ENCODE measurements at places on chromosomes 1 and 21.
A peak's percentile ranks its signal among the peaks of the same experiment; 100 is the strongest.

GRCh38 chr1:48248356-48248755 is 25.8 kb downstream of the SLC5A9 start:
- no peaks in the 10 kb centered on the region for H3K4me1 ChIP-seq
- H3K4me3 ChIP-seq, result no peak overlapping the region
- H3K27me3 ChIP-seq, result no peaks in the 10 kb centered on the region
- no peak for DNase-seq
- H3K27ac ChIP-seq, result no peak overlapping the region

GRCh38 chr1:172095846-172096245 is 254.5 kb downstream of the DNM3 start:
- no peak overlapping the region for H3K4me3 ChIP-seq
- no peak for DNase-seq
- no peaks in the 10 kb centered on the region for H3K36me3 ChIP-seq
- no peaks in the 10 kb centered on the region for H3K4me1 ChIP-seq
- no peaks in the 10 kb centered on the region for H3K27me3 ChIP-seq

- H3K4me1 ChIP-seq, result peaks cover 2% of the 10 kb centered on the region
- H3K36me3 ChIP-seq, result no peaks in the 10 kb centered on the region
- DNase-seq, result no peak
Observed at GRCh38 chr1:245812278-245812677, 657.5 kb downstream of the KIF26B start.

DNA sequence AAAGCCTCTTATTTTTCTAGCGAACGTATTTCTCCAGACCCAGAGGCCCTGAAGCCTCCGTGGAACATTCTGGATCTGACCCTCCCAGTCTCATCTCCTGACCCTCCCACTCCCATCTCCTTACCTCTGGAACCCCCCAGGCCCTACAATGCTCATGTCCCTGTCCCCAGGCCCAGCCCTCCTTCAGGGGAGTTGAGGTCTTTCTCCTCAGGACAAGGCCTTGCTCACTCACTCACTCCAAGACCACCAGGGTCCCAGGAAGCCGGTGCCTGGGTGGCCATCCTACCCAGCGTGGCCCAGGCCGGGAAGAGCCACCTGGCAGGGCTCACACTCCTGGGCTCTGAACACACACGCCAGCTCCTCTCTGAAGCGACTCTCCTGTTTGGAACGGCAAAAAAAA is 68.7 kb downstream of the ALPL start:
- no peak overlapping the region for H3K4me3 ChIP-seq
- no peaks in the 10 kb centered on the region for H3K36me3 ChIP-seq
- DNase-seq, result no peak

DNA sequence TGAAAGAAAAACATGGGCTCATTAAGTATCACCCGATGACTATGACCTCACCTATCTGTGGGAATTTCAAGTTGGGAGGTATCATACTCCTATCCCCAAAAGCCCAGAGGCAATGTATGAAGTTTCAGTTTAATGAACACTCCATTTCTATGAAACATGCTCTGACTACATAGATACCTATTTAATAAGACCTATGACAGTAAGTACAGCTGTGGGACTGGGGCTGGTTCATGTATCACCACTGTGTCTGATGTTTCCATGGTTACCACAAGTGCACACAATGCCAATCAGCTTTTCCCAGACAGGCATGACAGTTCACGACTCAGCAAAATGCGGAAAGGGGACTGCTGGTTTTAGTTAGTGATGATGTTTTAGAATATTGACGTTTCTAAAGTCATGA is 167.7 kb downstream of the SIPA1L2 start:
- H3K4me3 ChIP-seq, result no peak overlapping the region
- H3K36me3 ChIP-seq, result peaks cover 24% of the 10 kb centered on the region
- no peaks in the 10 kb centered on the region for H3K27me3 ChIP-seq

GRCh38 chr1:203127666-203128430 is at the start of gene ADORA1:
Gene ADORA1 (plus strand): TSS chr1:203127726. CDS start chr1:203128842, 1,116 bp downstream.
- DNase-seq, result peak; percentile 74
- H3K4me1 ChIP-seq, result peaks cover 58% of the 10 kb centered on the region
- peak within 1 kb of the TSS; percentile 73 for H3K4me3 ChIP-seq
- H3K36me3 ChIP-seq, result peaks cover 18% of the 10 kb centered on the region
- H3K27me3 ChIP-seq, result peaks cover 31% of the 10 kb centered on the region

GRCh38 chr1:231721436-231721835 is 94.8 kb downstream of the DISC1 start:
- no peak overlapping the region for H3K27ac ChIP-seq
- no peaks in the 10 kb centered on the region for H3K27me3 ChIP-seq
- H3K36me3 ChIP-seq, result no peaks in the 10 kb centered on the region

- no peak for DNase-seq
- no peaks in the 10 kb centered on the region for H3K4me1 ChIP-seq
- H3K36me3 ChIP-seq, result no peaks in the 10 kb centered on the region
- H3K27me3 ChIP-seq, result no peaks in the 10 kb centered on the region
- no peak overlapping the region for H3K27ac ChIP-seq
Observed at GRCh38 chr1:99252630-99253029, 11.7 kb upstream of the PLPPR4 start.

GRCh38 chr1:201640624-201641023 is 101.7 kb downstream of the NAV1 start:
- H3K4me3 ChIP-seq, result peak overlapping the region; percentile 26
- H3K4me1 ChIP-seq, result peaks cover 12% of the 10 kb centered on the region
- H3K27me3 ChIP-seq, result no peaks in the 10 kb centered on the region
- H3K27ac ChIP-seq, result no peak overlapping the region

DNA sequence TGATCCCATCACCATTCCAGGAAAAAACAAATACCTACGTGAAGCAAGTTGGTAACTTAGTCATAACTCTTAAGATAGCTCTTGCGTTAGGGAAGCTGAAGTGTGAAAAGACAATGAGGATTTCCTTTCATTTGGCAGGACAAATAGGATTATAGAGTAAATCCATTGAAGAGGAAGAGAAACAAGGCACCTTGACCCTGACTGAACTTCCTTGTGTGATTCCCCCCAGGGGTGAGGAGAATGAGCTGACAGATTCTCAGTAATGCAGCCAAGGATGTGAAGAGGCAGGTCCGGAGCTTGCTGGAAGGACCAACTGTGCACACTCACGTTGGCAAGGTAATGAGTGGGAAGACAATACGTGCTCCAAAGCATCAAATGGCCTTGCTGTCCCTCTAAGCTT is 55.0 kb upstream of the HMCN1 start:
- H3K4me3 ChIP-seq, result no peak overlapping the region
- no peaks in the 10 kb centered on the region for H3K4me1 ChIP-seq
- H3K27ac ChIP-seq, result no peak overlapping the region
- DNase-seq, result no peak

- H3K36me3 ChIP-seq, result peaks cover 18% of the 10 kb centered on the region
- no peaks in the 10 kb centered on the region for H3K27me3 ChIP-seq
- H3K27ac ChIP-seq, result no peak overlapping the region
- DNase-seq, result peak; percentile 11
- no peak overlapping the region for H3K4me3 ChIP-seq
Observed at GRCh38 chr1:59556398-59556797, 258.4 kb upstream of the HOOK1 start.

- peak overlapping the region; percentile 38 for H3K27ac ChIP-seq
- H3K4me1 ChIP-seq, result peaks cover 7% of the 10 kb centered on the region
- no peaks in the 10 kb centered on the region for H3K27me3 ChIP-seq
Observed at GRCh38 chr1:96364576-96364975, 357.0 kb upstream of the PTBP2 start.

GRCh38 chr1:206419250-206419649 is 51.0 kb upstream of the IKBKE start:
- no peaks in the 10 kb centered on the region for H3K27me3 ChIP-seq
- DNase-seq, result no peak
- H3K4me3 ChIP-seq, result no peak overlapping the region
- peaks cover 4% of the 10 kb centered on the region for H3K4me1 ChIP-seq
- no peak overlapping the region for H3K27ac ChIP-seq

- no peak overlapping the region for H3K27ac ChIP-seq
- H3K36me3 ChIP-seq, result no peaks in the 10 kb centered on the region
- H3K4me1 ChIP-seq, result no peaks in the 10 kb centered on the region
- DNase-seq, result peak; percentile 30
- no peaks in the 10 kb centered on the region for H3K27me3 ChIP-seq
Observed at GRCh38 chr1:55669293-55669692, 454.1 kb upstream of the USP24 start.

Data from mesenchymal stem cell (in vitro differentiated cells and primary cell).